ENCODE measurements at places on chromosomes 13 and 19.
A peak's percentile ranks its signal among the peaks of the same experiment; 100 is the strongest.

DNA sequence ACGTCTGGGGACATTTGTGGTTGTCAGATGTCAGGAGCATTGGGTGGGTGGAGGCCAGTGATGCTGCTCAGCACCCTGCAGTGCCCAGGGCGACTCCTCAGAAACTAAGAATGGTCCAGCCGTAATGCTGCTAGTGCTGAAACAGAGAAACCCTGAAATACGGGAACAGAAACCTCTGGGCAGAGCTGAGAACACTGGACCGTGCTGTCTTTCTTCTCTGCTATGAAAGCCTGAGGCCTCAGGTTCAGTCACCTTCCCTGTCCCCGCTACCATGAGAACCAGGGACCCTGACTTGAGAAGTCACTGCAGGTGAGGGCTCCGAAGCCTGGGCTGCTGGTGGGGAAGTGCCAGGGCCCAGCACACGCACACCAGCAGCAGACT lies 13.4 kb downstream of the CAPS start:
- DNase-seq: no peak

- DNase-seq: no peak
Observed at GRCh38 chr13:103031332-103031873, 34.8 kb downstream of the SLC10A2 start.

DNA sequence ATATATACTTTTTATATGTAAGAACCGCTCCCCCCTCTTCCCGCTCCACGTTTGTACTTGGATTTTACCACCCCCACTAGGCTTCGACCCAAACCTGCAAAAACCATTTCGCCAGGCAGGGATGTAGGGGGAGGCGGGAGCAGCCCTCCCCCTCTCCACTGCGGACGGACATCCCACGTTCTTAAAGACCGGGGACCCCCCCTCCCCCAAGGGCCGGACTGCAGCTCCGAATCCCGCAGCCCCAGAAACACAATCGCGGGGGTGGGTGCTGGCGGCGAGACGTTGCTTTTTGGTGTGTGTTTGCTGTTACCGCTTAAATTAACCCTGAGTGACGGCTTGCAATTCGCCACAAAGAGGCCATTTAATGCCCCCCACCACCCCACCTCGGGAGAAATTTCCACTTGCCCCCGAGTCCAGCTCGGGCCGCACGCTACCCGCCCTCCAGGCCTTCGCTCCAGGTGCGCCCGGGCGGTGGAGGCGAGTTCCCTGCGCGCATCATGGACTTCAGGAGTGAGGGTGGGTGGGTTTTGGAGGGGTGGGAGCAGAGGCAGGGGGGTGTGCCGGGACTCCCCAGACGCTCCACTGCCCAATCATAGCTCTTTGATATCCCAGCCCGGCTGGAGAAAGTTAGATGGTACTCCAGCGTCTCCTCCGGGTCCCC lies 15.8 kb downstream of the NFIX start:
- no peak for DNase-seq

- no peak for DNase-seq
Observed at GRCh38 chr13:109817591-109818535, 31.5 kb upstream of the IRS2 start.

- DNase-seq: peak; percentile 90
Observed at GRCh38 chr13:113208421-113209335, at the start of gene PCID2. Gene PCID2, minus strand, starts transcription at chr13:113208669. Its CDS starts 35 bp downstream, at chr13:113208634.

- no peak for DNase-seq
Observed at GRCh38 chr13:24473686-24474085, 38.9 kb downstream of the PARP4 start.

- no peak for DNase-seq
Observed at GRCh38 chr13:112103961-112104880, 37.3 kb downstream of the SOX1 start.

- no peak for DNase-seq
Observed at GRCh38 chr13:26899202-26899601, 138.6 kb upstream of the GPR12 start.

- no peak for DNase-seq
Observed at GRCh38 chr13:110363010-110363409, 55.9 kb downstream of the COL4A2 start.

GRCh38 chr13:48151363-48152161 lies 56.7 kb upstream of the MED4 start:
- DNase-seq: no peak

- no peak for DNase-seq
Observed at GRCh38 chr13:33230178-33230881, 55.2 kb downstream of the STARD13 start.

DNA sequence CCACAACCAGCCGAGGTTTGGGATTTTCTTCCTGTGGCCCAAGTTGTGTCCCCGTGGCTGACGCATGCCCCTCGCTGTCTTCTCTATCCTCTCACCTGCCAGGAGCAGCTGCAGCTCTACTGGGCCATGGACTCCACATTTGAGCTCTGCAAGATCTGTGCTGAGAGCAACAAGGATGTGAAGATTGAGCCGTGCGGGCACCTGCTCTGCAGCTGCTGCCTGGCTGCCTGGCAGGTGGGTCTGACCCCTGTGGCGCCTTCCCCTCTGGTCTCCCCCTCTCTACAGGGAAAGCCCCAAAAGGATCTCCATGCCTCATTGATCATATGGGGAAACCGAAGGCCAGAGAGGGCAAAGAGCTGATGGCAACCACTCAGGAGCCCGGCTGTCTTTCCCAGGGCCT lies 14.6 kb downstream of the CBLC start:
- DNase-seq: no peak

- DNase-seq: no peak
Observed at GRCh38 chr13:95677564-95678266, 776 bp downstream of the DNAJC3 start.

- no peak for DNase-seq
Observed at GRCh38 chr19:16673231-16673630, 12.3 kb downstream of the TMEM38A start.

GRCh38 chr13:76725211-76725610 lies 161.0 kb downstream of the KCTD12 start:
- no peak for DNase-seq

GRCh38 chr13:32022311-32022710 lies 9.3 kb upstream of the FRY start:
- peak; percentile 66 for DNase-seq

- no peak for DNase-seq
Observed at GRCh38 chr13:33271759-33272158, 13.8 kb downstream of the STARD13 start.

DNA sequence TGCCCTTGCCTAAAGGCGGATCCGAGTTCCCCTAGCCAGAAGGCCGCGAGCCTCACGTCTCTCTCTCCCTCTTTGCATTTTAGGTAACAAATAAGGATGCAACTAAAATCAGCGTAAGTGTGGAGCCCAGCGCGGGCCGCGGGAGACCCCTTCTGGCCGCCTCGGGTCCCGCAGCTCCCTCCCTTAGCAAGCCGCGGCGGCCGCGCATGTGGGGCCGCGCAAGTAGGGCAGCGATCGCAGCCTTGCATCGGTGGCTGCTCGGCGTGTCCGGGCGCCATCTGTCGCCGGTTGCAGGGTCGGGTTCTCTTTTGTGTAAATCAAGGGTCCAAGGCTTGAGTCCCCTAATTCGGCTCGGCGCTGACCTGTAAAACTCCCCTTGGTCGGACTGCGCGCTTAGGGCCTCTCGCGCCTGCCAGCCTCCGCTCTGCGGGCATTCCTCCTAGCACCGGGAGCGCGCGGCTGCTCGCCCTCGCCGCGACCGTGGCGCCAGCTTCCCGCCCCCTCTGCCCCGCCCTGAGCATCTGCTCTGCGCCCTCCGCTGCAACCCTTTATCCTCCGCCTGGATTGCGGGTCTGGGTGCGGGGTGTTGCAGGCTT lies 2.7 kb downstream of the VSTM2B start:
- DNase-seq: peak; percentile 51

- no peak for DNase-seq
Observed at GRCh38 chr13:100529666-100530377, 58.8 kb downstream of the GGACT start.

DNA sequence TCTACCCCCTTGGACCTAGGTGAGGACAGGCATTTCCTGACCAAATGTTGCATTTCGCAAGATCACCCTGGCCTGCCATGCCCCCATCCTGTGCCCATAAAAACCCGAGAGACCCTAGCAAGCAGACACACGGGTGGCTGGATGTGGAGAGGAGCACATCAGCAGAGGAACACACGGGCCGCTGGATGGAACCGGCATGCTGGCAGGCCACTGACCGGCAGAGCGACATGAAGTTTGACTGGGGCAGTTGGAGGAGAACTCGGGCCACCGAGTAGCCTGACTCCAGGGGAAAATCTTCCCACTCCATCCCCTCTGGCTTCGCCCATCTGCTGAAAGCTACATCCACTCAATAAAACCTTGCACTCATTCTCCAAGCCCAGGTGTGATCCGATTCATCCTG lies 329.3 kb downstream of the FGF9 start:
- DNase-seq: no peak

DNA sequence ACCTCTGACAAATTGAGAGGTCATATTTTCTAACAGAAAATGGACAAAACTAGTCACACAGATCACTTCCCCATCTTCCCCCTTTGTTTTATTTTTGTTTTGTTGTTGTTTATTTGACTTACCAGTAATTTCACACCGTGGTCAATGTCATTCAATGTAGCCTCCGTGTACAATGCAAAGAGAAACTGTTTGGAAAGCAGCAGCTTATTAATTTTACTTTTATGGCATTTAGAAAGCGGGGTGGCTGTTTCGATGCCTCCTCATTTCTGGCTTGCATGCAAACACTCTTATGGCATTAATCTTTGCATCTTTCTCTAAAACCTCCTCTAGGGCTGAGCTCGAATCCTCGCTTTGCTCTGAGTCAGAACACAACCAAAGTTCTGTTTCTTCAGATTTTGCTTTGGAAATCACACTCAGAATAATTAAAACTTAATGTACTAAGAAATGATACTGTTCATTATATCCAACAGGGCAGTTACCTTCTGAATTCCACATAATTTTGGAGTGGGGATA lies 77.0 kb downstream of the ZNF536 start:
- no peak for DNase-seq

GRCh38 chr19:29326351-29326750 lies 113.4 kb upstream of the UQCRFS1 start:
- no peak for DNase-seq

- DNase-seq: no peak
Observed at GRCh38 chr13:59744747-59745391, 418.9 kb downstream of the DIAPH3 start.

DNA sequence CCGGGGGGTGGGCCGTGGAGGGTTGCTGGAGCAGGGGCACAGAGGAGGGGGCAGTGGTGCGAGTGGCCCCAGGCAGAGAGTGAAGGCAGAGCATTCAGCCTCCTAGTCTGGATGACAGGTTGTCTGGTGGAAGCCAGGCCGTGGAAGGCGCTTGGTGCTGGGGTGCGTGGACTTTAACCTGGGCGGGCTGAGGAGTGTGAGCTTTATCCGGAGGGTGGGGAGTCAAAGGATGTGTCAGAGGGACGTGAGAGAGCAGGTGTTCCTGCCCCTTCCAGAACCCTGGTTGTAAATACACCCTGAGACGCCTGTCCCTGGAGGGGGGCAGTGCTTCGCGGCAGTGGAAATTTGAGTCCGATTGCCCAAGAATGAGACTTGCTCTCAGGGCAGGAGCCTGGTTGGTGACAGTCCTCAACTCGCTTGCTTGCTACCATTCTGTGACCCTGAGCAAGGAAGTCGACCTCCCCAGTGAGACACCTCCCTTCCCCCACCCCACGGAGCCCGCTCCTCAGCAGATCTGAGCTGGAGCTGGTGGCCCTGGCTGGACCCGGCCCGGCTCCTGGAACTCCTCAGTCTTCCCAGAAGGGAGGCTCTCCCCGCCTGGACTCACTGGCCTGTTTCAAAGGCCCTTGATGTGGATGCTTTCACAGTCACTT lies 2.3 kb downstream of the SPPL2B start:
- no peak for DNase-seq

GRCh38 chr19:43673637-43674036 lies 3.7 kb upstream of the PLAUR start:
- DNase-seq: no peak

DNA sequence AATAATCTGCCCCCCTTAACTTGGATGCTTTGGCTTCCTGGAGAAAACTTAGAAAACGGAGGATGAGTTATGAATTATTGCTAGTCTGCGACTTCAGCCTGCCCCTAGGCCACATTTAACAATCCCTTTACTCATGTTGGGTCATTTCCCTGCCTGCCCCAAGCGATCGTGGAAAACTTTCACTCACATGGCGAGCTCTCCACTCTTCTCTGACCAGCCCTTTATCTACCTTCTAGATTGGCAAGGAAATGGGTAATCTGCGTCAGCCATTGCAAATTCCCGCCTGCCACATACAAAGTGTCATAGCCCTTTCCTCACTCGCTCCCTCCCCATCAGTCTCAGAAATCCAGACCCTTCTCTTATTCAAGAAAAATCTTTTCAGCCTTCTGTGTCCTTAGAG lies 154.3 kb upstream of the IRS2 start:
- DNase-seq: no peak

GRCh38 chr13:45007823-45008222 lies 18.5 kb downstream of the GPALPP1 start:
- no peak for DNase-seq

DNA sequence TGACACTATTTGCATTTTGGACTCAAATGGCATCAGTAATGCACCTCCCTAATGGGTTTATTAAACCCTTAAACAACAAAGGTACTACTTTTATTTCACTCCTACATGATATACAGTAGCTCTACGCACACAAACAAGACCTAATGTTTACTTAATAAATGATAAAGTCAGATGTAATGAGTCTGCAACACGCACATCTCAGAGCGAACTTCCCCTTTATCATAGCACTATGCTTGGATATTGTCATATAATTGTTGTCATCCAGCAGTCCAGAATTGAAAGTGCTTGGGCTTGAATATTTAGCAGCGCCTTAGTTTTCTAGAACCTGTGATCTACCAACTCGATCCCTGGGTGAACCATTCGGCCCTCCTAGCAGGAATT lies 772 bp downstream of the PARP4 start:
- no peak for DNase-seq

- DNase-seq: peak; percentile 82
Observed at GRCh38 chr19:12956446-12957388, at the start of gene GADD45GIP1. Gene GADD45GIP1, minus strand, starts transcription at chr19:12957223. Its CDS starts 11 bp downstream, at chr19:12957212.

DNA sequence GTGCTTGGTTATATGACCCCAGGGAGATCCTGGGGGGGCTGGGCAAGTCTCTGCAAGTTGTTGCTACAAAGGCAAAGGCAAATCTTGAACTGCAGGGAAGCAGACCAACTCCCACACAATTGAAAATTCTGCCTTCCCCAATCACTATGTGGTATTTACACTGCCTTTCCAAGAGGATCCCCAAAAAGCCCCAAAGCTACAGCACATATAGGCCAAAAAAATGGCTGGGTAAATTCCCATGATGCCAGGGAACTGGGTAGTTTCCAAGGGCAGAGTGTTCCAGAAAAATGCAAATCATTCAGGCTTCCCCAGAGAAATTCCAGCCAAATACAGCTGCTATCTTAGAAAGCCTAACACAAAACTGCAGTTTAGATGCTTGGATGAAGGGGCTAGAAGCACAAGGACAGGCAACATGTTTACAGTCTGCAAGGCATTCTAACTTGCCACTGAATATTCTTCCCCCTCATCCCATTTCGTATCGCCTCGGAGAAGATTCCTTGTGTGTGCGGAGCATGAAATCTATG lies 6.2 kb downstream of the FOXO1 start:
- no peak for DNase-seq

- no peak for DNase-seq
Observed at GRCh38 chr19:2035590-2035991, 15.5 kb downstream of the MKNK2 start.

- DNase-seq: no peak
Observed at GRCh38 chr13:110269509-110270185, 37.3 kb downstream of the COL4A1 start.

- DNase-seq: no peak
Observed at GRCh38 chr13:74077375-74077774, 56.8 kb downstream of the KLF12 start.
